ENCODE measurements at places on chromosomes 4 and X.

DNA sequence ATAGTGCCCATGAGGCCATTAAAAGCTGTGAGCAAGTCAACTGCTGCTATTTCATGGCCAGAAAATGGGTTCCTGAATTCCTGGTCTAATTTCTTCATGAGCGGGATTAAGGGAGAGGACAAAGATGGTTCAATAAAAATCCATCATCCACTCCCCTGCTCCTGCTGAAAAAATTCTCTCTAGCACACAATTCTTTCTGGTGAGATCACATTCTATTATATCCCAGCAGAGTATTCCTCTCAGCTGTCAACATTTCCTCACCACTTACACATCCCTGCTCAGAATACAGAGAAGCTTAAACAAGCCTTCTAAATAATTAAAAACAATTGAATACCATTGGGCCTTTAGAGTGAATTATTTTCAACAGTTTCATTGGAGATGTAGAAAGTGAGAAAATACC is 9.5 kb downstream of the CT47C1 start:
- DNase-seq: no peak

- DNase-seq: no peak
These were observed 29.5 kb upstream of the MAP3K15 start for GRCh38 chrX:19544693-19545305.

DNA sequence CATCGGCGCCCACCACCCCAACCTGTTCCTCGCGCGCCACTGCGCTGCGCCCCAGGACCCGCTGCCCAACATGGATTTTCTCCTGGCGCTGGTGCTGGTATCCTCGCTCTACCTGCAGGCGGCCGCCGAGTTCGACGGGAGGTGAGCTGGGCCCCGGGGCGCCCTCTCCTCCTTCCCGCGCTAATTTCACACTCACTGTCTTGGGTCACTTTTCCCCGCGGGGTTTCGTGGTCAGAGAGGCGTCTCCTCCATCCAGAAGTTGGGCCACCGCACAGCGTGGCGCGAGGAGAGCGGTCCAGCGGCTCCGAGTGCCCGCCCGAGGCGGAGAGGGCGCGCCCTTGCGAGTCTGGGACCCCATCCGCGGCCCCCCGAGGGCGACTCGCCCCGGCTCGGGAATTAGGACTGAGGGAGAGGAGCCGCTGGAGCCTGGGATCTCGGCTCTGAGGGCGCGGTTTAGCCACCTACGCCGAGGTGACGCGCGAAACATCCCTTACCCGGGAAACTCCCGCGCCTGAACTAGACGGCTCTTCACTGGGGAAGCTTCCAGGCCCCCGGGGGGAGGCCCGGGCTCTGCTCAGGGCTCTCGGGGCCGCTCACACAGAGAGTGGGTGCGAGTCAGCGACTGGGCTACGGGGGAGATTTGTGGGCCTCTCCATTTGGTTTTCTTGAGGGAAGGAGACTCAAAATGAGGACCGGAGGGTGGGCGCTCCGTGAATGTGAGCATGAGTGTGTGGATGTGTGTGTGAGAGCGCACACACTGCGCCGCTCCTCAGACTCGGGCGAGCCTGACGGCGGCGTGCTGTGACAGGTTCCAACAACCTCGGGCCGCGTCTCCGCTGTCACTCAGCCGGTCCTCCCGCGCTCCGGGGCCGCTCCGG is 551 bp downstream of the NPNT start:
- peak; percentile 86 for DNase-seq

GRCh38 chr4:55396308-55397125 is 760 bp downstream of the TMEM165 start:
- DNase-seq: peak; percentile 15

- DNase-seq: no peak
These were observed 629.6 kb upstream of the HTR2C start for GRCh38 chrX:113954297-113954696.

DNA sequence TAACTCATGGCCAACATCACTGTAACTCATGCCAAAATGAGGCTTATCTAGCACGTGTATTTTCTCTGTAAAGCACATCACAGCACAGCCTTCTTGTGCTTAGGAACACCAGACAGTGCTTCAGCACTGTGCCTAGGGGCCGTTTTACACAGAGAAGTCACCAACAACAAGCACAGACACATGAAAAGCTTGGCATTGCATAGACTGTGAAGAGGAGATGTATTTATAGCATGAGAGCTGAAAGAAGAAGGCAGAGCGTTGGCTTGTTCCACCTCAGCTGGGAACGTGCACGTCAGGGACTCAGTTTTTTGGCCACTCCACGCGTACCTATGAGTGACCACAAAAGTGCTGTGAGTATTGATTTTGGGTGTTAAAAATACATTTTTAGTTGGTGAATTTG is 116.3 kb upstream of the SFRP2 start:
- DNase-seq: peak; percentile 66

GRCh38 chr4:140666889-140667614 is 89.1 kb downstream of the TBC1D9 start:
- no peak for DNase-seq

DNA sequence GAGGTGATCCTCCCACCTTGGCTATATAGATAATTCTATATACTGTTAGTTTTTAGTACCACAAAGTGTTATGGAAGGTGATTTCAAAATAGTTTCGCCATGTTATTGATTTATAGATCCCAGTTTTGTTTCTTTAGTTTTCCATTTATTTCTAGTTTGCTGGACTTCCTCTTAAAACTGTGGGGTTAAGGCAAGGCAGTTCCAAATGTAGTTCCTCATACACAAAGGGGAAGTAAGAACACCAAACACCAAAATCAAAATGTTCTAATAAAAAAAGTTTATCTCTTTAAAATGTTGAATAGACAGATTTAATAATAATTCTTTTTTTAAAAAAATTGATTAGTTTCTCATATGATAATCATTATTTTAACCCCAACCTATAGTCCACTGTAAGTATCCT is 6.8 kb upstream of the CISD2 start:
- no peak for DNase-seq

DNA sequence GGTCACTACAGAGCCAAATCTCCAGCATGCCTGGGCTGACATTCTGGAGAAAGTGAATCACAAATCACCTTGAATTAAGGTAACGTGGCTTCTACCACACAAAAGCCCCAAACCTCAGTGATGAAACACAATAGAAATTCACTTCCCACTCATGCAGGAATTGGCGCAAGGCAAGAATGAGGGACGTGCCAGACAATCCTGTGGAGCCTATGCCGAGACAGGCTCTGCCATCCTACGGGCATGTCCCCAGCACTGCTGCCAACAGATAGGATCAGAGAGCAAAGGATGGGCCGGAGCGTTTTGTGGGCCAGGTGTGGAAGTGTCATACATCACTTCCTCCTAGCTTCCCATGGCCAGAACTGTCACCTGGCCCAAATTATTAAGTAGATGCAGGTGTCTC is 118.0 kb downstream of the IRF2 start:
- no peak for DNase-seq

DNA sequence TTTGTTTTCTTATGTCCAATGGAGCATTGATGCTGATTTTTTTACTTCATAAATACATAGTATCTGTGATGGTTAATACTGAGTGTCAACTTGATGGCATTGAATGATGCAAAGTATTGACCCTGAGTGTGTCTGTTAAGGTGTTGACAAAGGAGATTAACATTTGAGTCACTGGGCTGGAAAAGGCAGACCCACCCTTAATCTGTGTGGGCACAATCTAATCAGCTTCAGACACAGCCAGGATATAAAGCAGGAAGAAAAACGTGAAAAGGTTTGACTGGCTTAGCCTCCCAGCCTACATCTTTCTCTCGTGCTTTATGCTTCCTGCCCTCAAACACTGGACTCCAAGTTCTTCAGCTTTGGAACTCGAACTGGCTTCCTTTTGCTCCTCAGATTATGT is 230.6 kb upstream of the SPRY1 start:
- no peak for DNase-seq

GRCh38 chr4:168867128-168867527 is 142.9 kb downstream of the CBR4 start:
- DNase-seq: no peak

GRCh38 chr4:87120411-87121162 is 99.8 kb downstream of the KLHL8 start:
- DNase-seq: peak; percentile 26

DNA sequence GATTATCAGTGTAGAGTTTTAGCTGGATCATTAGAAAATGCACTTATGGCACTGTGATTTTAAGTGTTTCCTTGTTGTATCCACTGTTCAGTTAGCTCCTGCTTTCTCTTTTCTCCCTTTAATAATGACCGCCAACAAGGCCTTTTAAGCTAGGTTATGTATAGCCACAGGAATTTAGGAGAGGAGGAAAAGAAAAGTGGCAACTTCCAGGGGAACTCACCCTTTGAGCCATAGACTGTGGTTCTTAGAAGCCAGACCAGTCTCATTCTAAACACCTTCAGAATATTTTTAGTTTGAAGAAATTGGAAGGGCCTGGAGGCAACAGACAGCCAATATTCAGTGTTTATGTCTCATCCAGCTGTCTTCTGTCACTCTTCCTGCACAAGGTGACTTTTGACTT is 6.1 kb downstream of the FGF2 start:
- no peak for DNase-seq

DNA sequence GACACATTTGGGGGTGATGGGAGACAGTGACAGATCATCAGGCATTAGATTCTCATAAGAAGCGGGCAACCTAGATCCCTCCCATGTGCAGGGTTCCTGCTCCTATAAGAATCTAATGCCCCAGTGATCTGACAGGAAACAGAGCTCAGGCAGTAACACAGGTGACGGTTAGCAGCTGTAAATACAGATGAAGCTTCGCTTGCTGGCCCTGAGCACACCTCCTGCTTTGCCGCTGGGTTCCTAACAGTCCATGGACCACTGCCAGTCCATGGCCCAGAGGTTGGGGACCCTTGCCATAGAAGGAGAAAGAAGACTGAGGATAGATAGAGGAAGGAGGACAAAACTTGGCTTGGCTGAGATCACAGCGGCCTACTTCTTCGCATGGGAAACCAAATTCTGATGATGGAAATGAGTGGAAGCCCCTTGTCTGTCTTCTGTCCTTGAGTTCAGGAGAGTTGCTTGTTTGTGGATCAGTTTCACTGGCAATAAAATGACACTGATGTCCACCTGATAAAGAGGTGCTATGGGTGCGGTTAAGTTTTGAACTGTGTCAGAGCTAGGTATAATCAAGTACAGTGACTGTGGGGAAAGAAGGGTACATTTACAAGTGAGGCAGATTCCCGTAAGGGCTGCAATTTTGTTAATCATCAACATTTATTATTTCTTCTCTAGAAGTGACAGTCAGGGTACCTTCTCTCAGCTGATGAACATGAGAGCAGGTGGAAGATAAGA is 1.7 kb upstream of the TIFA start:
- no peak for DNase-seq

DNA sequence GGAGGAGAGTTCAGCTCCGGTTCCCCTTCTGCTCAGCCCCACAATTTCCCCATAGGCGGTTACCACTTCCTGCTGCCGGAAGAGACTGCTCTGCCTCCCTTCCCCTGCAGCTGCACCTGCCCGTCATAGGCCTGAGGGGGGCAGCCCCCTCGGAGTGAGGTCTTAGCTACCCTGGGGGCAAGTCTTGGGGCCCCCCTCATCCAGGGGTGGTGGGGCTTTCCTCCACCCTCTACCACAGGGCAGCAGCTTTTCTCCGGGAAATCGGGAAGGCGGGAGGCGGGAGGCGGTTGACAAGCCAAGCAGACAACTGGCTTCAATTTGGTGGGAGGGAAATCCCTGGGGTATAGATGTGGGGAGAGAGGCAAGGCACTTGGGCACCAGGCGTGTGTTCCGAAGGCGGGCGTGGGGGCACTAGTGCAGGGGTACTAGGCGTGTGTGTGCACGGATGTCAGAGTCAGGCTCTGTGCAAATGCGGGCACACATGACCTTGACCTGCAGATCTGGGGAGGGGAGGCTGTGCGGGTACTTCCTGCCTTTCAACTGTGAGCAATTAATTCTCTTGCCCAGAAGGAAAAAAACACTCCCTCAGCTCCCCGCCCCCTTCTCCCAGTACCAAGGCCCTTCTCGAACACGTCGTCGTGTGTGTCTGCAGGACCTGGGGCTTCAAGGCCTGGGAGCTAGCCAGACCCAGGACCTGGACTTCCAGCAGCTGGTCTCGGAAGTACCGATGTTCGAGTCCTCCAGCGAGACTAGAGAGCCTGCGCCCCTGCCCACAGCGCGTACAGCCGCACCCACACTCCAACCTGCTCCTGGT is 1.0 kb upstream of the ARHGAP4 start:
- no peak for DNase-seq

DNA sequence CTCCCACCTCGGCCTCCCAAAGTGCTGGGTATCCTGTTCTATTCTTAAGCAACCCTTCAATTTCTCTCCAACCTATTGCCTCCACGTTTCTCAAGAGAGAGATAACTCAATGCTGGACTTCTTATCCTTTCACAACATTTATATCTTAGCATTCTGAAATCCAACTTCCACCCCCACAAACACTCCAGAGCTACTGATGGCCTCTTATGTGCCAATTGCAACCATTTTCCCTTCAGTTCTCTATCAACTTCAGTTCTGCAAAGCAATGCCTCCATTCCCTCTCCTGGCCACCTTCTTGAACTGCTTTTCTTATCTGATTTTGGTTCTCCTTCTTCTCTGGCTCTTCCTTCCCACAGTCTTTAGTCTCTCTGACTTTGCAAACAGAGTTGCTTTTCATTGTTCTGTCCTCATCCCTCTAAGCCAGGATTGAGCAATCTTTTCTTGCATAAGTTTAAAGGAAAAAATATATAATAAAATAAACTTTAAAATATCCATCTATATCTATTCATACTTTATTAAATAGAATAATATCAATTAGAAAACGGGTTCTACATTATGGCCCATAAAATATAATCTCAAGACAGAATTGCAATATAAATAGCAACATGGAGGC is 3.6 kb upstream of the STBD1 start:
- no peak for DNase-seq

DNA sequence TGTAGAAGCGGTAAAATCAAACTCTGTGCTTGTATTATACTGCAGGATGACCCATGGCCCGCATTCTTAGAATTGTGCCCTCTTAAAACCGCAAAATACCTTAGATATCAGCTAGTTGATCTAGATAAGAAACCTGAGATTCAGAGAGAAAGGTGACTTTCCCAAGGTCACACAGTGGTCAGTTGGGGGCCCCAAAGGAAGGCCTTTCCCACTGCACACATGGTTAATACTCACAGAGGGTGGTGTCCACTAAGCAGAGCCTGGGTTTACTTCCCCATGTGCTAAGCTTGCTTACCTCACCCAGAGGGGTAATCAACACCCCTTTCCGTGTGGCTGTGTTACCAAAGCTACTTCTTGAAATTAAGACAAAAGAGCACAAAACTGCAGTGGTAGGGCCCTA is 66.3 kb downstream of the RBM47 start:
- DNase-seq: no peak
